ENCODE measurements at places on chromosomes 16 and 17. TPM values are rescaled to one million over a fixed set of nuclear protein-coding genes. Genes with fewer than 3 reads are reported as not detected.

GHDC gene
- total RNA-seq, result 19.9 TPM

SLC6A2 gene
- 0.07 TPM for total RNA-seq

ZSCAN10 gene
- not detected for total RNA-seq

SLC16A11 gene
- not detected for total RNA-seq

CD79B gene
- total RNA-seq, result 0.17 TPM

CPNE7 gene
- 53.4 TPM for total RNA-seq

MKS1 gene
- 12.4 TPM for total RNA-seq

SYT17 gene
- total RNA-seq, result 12.4 TPM

ANKS4B gene
- total RNA-seq, result 0.02 TPM

SGCA gene
- total RNA-seq, result 0.54 TPM

C1QBP gene
- 527 TPM for total RNA-seq

APOBR gene
- total RNA-seq, result 0.08 TPM

CDH13 gene
- not detected for total RNA-seq

ZNF205 gene
- 14.3 TPM for total RNA-seq

DNAH9 gene
- total RNA-seq, result 0.13 TPM

KLHL10 gene
- total RNA-seq, result not detected

ZBTB4 gene
- total RNA-seq, result 20.6 TPM

HBQ1 gene
- 6.1 TPM for total RNA-seq

TPSB2 gene
- total RNA-seq, result not detected

ZNF385C gene
- 0.30 TPM for total RNA-seq

SULT1A4 gene
- 28.4 TPM for total RNA-seq

CENPX gene
- total RNA-seq, result 162 TPM

KRTAP3-1 gene
- total RNA-seq, result not detected

KRTAP9-2 gene
- total RNA-seq, result not detected

TPSAB1 gene
- total RNA-seq, result 0.27 TPM

TP53TG3C gene
- total RNA-seq, result 0.50 TPM

IL17C gene
- not detected for total RNA-seq
